ENCODE measurements at places on chromosomes 1 and 21.
A peak's percentile ranks its signal among the peaks of the same experiment; 100 is the strongest.

DNA sequence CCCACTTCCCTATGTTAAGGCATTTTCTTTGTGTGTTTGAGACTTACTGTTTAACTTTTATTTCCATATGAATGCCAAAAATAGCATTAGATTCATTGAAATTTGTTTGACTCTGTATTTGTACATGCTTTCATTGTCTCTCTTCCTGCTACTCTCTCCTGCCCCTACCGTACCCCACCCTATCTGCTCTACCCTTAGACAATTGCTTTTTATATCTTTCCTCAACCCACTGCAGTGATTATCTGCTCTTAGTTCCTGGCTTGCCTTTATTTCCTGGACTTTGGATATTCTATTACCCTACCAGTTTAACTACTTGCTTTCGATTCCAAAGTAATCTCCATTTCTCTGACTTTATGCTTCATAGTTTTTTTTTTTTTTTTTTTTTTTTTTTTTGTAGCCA is 10.5 kb downstream of the RAVER2 start:
- DNase-seq = no peak

- DNase-seq = peak; percentile 18
Measured at GRCh38 chr1:104780470-104781078, 1030.9 kb downstream of the AMY1C start.

DNA sequence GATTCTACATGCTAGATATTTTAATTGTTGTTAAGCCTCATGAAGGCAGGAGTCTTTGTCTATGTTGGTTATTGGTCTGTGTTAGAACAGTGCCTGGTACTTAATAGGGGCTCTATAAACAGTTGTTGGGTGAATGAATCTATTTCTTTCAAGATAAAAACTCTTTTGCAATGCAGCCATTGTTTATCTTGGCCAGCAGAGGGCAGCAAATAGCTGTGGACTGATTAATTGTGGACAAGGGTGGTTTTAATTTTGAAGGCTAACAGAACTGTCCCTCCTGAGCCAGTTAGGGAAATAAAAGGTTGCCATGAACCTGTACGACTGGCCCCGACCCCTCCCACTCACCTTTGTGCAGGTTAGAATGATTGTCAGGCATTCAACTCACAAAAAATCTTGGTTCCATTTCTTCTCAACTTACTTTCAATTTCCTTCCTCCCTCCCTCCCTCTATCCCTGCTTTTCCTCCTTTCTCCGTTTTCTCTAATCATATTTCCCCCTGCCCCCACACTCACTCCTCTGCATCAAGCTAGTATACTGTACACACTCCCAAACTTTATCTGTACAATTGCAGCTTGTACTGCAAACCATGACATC is 66.3 kb upstream of the DIRAS3 start:
- peak; percentile 73 for DNase-seq

- DNase-seq = no peak
Measured at GRCh38 chr1:159465191-159465603, 25.7 kb downstream of the OR10J1 start.

DNA sequence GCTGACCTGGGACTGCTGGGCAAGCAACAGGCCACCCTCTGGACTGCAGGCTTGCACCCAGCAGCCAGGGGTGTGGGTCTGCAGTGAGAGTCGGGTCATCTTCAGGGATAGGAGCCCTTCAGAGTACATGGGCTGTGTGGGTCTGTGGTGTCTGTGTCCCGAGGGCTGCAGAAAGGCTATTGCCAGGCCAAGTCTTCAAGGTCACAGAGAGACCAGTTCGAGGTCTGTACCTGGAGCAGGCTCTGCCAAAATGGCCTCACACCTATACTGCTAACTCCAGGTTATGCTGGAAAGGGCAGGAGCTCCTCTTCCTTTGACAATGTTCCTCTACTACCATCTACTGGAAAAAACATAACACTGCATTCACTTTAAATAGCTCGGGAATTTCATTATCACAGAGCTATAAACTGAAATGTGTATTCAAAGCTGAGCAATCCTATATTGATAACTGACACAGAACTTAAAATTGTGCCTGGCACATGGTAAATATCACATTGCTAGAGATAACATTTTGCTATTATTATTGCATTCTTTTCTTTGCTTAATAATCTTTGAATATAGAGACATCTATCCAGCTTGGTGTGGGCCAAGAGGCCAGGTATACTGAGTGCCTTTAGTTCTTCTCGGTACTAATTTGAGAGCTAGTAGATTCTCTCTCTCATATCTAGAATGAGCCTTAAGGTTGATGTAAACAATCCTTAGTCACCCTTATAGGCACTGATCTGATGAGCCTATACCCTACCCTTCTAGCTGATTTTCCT is 6.9 kb upstream of the DNAH14 start:
- DNase-seq = peak; percentile 43

DNA sequence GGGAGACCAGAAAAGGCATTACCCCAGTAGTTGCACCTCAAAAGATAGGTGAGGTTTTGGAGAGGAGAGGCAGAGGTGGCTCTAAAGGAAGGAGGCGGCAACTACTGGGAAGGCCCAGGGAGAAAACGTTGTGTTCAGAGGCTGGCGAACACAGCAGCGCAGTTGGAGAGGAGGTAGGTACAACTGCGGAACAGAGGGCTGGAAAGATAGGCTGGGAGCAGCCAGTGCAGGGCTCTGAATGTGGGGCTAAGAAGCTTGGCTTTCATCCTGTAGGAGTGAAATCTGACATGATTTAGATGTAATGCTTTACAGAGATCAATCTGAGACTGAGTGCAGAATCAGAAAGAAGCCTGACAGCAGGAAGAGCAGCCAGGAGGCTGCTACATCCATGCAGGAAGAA is 13.0 kb downstream of the RIMS3 start:
- DNase-seq = no peak

DNA sequence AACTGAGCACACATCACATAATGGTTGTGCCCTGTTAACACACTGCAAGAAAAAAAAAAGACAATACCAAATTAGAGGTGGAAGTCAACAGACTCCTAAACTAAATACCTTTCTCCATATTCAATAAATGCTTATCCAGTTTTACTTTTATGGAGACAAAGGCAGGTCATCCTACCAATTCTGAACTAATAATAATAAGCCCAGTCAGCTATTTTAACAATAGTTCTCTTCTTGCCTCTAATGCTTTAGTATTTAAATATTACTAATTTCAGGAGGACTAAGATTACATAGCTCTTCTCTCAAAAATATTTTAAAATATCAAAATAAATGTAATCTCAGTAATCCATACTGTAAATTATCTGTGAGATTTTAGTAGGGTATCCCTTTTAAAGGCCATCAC is 10.5 kb downstream of the COPA start:
- no peak for DNase-seq
